ENCODE measurements at places on chromosomes 11 and 22.

DNA sequence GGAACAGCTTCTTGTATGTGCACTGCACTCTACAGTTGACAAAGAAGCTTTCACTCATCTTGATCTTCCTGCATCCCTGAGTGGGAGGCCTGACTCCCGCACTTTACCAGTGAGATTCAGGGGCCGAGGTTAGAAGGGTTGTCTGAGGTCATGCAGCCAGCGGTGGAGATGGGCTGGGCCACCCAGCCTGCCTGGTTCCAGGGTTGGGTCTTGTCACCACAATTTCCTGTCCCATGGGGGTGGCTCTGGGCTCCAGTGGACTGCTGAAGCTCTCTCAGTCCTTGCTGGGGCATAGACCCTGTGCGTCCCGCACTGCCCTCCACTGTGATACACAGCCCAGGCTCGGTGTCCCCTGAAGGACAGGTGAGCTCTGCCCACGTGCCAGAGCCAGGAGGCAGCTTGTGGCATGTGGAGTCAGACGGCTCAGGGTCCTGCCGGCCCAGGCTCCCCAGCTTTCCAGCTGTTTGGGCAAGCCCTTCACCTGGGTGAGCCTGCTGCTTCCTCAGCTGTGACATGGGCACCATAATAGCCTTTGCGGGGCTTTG lies 6.9 kb upstream of the MYO7A start:
- ATAC-seq: no peak

DNA sequence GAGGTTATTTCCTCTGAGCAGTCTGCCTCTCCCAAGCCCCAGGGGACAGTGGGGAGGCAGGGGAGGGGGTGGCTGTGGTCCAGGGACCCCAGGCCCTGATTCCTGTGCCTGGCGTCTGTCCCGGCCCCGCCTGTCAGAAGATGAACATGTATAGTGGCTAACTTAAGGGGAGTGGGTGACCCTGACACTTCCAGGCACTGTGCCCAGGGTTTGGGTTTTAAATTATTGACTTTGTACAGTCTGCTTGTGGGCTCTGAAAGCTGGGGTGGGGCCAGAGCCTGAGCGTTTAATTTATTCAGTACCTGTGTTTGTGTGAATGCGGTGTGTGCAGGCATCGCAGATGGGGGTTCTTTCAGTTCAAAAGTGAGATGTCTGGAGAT lies 3.1 kb downstream of the PIM3 start:
- no peak for ATAC-seq

DNA sequence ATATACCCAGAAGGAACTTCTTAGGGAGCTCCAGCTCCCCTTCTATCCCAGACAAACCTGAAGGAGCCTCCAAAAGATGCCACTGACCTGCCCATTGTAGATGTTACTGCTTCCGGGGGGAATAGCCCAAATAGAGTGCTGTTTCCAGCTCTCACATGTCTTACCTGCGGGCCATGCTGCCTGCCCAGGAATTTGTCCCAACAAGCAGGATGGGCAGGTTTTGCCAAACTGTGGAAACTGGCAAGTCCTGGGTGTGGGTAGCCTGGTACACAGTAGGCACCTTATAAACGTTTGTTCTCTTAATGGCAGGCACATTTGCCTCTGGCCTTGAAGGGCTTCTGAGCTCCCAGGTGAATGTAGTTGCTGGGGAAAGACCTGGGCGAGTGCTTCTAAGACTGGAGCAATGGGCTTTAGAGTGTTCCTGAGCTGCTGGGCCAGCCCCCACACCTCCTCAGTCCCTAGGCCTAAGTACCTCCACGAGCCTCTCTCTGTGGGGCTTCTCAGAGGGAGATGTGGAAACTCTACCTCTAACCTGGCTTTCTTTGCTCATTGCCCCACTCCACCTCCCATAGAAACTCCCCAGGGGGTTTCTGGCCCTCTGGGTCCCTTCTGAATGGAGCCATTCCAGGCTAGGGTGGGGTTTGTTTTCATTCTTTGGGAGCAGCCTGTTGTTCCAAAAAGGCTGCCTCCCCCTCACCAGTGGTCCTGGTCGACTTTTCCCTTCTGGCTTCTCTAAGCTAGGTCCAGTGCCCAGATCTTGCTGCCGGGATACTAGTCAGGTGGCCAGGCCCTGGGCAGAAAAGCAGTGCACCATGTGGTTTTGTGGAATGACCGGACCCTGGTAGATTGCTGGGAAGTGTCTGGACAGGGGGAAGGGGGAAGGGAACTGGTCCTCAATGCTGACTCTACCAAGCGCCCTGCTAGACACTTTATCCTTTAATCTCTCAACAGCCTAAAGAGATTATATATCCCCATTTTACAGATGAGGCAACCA lies 37.2 kb downstream of the LIMK2 start:
- ATAC-seq: no peak

- no peak for ATAC-seq
Measured at GRCh38 chr11:75868990-75869389, 54.0 kb downstream of the UVRAG start.

DNA sequence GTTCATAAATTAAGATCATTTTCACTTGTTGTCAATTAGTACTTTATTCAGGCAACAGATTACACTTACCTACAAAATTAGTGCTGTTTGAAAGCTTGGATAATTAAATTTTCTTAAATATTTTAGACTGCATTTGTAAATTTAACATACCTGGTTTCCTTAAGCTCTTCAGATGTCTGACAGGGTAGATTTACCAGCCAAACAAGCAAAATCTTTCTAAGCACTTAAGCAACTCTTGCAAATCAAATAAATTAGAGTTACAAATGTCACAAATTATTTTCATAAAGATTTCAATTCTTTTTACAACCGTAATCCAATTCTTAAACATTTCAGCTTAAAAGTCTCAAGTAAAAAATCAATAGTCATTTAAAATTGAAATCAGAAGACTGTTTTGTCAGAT lies 129.8 kb downstream of the DBX1 start:
- no peak for ATAC-seq

- no peak for ATAC-seq
Measured at GRCh38 chr22:45919504-45920286, 57.3 kb downstream of the WNT7B start.

GRCh38 chr22:19747551-19747950 lies 13.0 kb upstream of the TBX1 start:
- no peak for ATAC-seq
